NCI-H748 treated with DMSO at 0.1 percent for 48 hours (cell line): ENCODE measurements at places on chromosomes 2 and 18.

GRCh38 chr2:196984903-196985302, 58.4 kb upstream of the PGAP1 start:
- DNase-seq, result no peak

- DNase-seq, result no peak
Measured at GRCh38 chr18:31746396-31746795, 14.3 kb downstream of the SLC25A52 start.

- DNase-seq, result no peak
Measured at GRCh38 chr2:108640731-108641130, 78.6 kb upstream of the RANBP2 start.

DNA sequence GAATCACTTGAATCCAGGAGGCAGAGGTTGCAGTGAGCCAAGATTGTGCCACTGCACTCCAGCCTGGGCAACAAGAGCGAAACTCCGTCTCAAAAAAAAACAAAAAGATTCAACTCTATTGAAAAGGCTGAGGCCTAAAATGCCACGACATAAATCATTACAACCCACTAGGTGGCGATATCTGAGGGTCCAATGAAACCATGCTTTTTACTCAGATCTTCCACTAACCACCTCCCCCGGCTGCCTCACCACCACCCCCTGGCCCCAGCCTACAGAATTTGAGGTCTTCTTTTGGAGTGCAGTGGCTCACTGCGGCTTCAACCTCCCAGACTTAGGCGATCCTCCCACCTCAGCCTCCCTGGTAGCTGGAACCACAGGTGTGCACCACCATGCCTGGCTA, 57.5 kb downstream of the AP1S3 start:
- no peak for DNase-seq

DNA sequence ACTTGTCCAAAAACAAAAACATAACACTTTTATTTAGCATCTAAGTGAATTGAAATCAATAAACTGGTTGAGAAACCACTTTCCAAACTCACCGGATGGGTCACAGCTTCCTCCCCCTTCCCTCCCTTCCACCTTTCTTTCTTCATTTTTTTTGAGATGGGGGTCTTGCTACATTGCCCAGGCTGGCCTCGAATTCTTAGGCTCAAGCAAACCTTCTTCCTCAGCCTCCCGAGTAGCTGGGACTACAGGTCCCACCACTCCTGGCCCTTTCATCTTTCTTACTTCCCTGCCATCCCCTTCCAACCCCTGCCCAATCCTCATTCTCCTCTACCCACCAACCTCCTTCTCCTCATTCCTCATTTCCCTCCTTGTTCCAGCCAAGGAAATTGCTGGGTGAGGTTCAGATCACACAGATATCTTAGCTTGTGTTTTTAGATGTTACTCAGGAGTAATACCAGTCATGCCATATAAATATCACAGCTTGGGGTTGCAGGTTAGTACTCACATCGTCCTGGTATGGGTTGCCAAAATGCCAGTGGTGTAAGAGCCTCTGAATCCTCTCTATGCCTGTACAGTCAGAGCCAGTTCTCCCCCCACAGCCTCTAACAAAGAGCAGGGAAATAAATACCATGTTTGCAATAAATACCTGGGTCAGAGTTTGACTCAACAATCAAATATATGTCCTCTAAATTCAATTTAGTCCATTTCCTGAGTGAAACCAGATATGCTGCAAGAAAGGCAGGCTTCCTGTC, 132.7 kb upstream of the NDUFV2 start:
- no peak for DNase-seq

DNA sequence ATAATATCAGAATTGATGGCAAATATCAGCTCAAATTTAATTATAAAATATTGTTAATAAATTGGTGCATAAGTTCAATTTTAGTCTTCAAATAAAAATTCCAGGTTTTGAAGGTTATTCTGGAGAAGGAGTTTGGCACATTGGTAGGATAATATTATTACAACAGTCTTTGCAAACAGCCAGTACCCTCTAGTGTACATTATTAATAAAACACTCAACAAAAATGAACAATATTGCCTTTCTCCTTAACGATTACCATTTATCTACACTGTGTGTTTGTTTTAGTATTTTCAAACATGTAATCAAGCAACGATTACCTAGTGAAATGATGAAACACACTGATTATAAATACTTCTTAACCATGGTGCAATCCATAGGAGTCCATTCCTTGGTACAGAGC, 334.0 kb upstream of the FSIP2 start:
- DNase-seq, result no peak

DNA sequence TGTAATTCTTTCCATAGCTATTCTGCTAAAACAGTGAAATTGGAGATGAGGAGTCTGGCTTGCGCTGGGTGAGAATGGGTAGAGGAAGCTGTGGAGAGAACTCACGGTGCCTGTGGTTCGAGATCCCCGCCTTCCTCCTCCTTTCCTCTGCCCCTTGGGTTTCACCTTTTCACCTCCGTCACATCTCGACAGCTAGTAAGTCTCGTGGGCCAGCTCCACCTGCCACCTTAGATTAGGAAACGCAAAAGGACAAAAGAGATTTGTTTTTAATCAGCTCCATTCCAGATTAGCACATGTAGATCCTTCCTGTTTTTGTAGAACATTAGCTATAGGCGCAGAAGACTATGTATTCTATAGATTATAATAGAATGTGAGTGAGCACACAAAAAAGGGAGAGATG, 20.6 kb downstream of the TRIB2 start:
- no peak for DNase-seq

DNA sequence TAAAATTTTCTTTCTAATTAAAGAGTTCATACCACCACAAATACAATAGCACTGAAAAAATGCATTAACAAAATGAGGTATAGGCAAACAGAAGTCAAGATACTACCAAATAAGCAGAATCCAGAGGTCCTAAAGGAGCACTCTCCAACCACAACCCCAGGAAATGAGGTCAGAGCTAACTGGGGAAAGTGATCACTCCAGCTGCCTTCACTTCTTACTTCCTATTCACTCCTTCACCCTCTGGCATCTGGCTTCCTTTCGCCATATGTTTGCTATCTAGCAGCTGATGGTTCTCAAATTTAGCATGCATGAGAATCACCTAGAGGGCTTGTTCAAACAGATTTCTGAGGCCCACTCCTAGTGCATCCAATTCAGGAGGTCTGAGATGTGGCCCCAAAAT, 212.6 kb upstream of the ACVR2A start:
- no peak for DNase-seq

- no peak for DNase-seq
Measured at GRCh38 chr18:73839441-73839840, 308.2 kb downstream of the FBXO15 start.

DNA sequence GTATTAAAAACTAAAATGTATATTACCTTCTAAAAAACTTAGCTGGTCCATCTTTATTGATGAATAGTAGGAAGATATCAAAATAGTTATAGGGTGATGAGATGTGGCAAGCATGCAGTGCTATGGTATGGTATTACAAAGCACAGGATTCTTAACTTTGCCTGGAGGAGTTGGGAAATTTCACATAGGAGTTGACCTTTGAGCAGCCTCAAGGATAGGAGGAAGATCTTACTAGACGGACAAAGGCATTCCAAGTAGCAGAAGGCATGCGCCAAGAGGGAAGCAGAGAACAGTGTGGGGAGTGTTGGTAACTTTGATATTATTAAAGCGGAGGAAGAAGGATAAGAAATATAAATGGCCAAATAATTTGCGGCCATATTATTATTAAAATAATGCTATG, 60.0 kb downstream of the TTC21B start:
- DNase-seq, result no peak

DNA sequence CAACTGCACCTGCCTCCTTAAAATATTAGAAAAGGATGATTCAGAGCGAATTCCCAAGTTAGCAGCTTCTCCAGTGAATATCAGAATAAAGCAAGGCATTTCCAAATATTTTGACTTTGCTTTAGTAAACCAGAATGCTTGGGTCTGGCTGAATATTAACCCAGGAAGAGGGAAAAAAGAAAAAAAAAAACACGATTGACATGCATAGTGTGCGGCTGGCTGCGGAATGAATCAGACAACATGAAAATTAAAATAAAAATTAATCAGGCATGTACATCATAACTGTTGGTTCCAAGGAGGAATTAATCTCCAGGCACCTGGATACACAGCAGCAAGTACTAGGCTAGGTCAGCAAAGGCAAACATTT, 105.8 kb upstream of the NCKAP5 start:
- DNase-seq, result no peak
